Activated naive CD4-positive, alpha-beta T cell treated with anti-CD3 and anti-CD28 coated beads for 36 hours (primary cell): ENCODE measurements at places on chromosomes 16 and 17. TPM values are rescaled to one million over a fixed set of nuclear protein-coding genes. Genes with fewer than 3 reads are reported as not detected.

- no peak for DNase-seq
Measured at GRCh38 chr17:83096401-83097224, 17.2 kb downstream of the METRNL start.

DNA sequence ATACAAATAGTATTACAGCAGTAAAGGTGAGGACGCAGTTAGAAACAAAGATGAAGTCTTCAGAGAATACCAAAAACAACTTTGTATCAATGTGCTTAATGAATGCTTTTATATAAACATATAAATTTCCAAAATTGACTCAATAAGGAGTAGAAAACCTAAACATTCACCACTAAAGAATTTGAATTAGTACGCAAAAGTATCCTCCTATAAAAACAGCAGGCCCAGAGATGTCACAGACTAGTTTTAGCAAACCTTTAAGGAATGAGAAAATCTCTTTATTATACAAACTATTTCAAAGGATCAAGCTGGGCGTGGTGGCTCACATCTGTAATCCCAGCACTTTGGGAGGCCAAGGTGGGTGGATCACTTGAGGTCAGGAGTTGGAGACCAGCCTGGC lies 86.2 kb downstream of the OR1D5 start:
- no peak for DNase-seq

Gene CDRT15
- not detected for total RNA-seq

Gene CTU2
- total RNA-seq = 46.1 TPM

Gene RNF112
- 0.31 TPM for total RNA-seq
